ENCODE measurements at places on chromosomes 6 and 20. TPM values are rescaled to one million over a fixed set of nuclear protein-coding genes. Genes with fewer than 3 reads are reported as not detected.

GRCh38 chr6:143823548-143823947 is 19.6 kb upstream of the LTV1 start:
- no peak for DNase-seq

- no peak for DNase-seq
Observed at GRCh38 chr20:38050686-38051085, 17.1 kb downstream of the RPRD1B start.

- DNase-seq, result no peak
Observed at GRCh38 chr6:118597636-118598035, 49.5 kb downstream of the PLN start.

DNA sequence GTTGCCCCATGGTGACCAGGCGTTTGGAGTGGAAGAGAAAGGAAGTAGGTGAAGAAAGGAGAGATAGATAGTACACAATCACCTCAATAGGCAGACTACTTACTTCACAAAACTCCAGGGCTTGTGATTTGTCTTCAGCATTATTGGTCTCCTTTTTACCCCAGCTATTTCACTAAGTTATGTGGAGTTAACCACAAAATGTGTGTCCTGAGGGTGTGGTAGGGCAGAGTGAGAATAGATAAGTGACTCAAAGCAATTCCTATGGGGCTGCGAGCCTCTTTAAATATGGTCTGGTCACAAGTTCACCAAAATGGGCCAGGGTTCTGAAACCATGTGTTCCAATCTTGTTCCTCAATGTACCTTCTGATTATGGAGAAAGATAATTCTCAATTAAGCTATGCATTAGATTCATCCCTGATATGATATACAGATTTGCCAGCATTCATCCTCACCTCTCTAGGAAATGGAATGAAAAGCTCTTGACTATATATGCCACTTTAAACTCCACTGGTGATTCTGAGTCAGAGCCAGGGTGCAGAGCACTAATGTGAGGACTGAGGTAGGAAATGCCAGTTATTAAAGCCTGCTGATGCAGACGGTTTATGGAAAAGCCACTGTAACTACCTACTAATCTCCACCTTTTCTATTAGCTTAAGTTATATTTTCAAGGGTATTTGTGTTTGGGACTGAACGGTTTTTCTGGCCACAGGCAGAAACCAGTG is 310.6 kb upstream of the MANEA start:
- DNase-seq, result no peak

DDO gene
- total RNA-seq, result 0.41 TPM

PPP1R18 gene
- 44.0 TPM for total RNA-seq
